ENCODE measurements at places on chromosomes 6 and 20.

DNA sequence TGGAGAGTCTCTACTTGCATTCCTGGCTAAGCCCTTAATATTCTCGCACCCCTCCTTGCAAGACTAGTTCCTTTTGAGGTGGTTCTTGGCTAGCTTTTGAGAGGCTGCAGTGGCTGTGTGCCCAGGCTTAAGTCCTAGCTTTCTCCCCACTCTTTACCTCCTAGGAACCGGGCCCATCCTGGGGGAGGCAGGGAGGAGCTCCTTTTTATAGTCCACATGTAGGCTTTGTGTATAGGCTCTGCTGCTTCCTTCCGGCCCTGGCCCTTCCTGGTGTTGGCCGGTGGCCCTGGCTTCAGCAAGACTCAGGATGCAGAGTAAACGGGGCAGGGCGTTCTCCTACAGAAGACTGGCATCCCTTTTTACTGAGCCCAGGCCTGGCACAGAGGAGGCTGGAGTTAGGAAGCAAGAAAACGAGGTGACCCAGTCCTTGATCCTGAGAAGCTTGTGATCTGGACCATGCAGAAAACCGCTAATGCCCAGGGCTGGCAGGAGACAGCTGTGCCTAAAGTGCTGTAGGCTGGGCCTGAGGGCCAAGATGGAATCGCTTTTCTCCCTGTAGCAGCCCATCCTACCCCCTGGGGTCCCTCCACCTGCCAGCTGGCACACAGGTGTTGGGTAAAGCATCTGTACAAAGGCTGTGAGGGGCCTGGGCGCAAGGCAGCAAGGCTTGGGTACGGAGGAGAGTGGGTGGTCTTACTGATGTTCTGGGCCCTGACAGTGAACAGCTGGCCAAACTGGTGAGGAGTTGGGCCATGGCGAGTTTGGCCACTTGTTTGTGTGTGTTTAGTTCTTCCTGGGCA lies 8.7 kb downstream of the PLCG1 start:
- DNase-seq: no peak

GRCh38 chr6:105568142-105568541 lies 165.3 kb upstream of the PREP start:
- DNase-seq: no peak

- DNase-seq: no peak
Observed at GRCh38 chr6:165183496-165184140, 125.8 kb downstream of the C6orf118 start.

DNA sequence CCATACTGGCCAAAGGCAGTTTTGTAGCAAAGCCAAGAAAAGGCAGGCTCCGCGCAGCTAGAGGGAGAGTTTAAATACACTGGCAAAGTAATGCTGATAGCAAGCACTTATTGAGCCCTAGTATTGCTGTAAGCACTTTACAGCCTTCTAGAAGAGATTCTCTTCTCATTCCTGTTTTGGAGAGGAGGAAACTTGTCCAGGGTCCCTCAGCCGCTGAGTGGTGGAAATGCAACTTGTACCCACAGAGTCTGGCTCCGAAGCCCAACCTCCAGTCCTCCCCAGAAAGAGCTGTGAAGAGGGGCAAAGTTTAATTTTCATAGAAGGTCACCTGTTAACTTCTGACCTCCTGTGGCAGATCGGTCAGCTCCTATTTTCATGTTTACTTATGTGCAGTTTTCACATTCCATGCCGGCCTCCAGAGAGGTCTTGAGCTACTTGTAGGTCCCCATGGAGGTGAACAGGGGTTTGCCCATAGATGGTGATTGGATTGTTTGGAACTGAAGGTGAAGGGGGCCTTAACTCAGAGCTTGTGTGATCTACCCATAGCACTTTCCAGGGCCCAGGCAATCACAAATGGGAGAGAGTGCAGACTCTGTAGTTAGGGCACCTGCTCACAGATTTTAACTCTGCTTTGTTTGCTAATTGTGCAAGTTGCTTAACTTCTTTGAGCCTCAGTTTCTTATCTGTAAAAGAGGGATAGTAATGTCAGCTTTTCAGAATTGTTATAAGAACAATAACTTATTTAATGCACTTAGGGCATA lies 70.7 kb downstream of the LYRM2 start:
- DNase-seq: no peak

- no peak for DNase-seq
Observed at GRCh38 chr20:14497004-14497403, 159.6 kb upstream of the FLRT3 start.

All from stimulated activated CD4-positive, alpha-beta T cell treated with anti-CD3 and anti-CD28 coated beads, Interleukin-2, amount 100 ng/mL, for 4 hours (primary cell).